Stimulated activated CD4-positive, alpha-beta T cell treated with anti-CD3 and anti-CD28 coated beads, TNF-alpha, amount 100 ng/mL, for 1 hour (primary cell): ENCODE measurements at places on chromosomes 16 and 17.

GRCh38 chr16:24701521-24701951 lies 27.9 kb upstream of the TNRC6A start:
- DNase-seq: no peak

- peak; percentile 72 for DNase-seq
Measured at GRCh38 chr17:27760069-27760885, 40.1 kb downstream of the NOS2 start.

GRCh38 chr16:78889346-78889745 lies 711.2 kb downstream of the MAF start:
- no peak for DNase-seq

DNA sequence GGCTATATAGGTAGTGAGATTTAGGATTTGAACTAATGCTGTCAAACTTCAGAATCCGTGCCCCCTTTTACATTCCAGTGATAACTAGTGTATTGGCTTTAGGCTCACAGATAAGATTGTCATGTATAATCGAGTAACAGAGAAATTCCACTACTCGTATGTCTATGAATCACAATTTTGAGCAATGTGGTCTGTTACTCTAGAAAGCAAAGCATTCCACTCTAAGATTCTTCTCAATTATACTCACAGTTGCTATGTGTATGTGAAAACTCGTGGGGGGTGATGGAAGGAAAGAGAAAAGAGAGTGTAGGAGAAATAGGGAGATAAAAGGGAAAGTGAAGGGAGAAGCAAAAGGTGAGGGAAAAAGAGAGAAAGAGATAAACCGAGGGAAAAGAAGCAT lies 1175.1 kb upstream of the GOT2 start:
- DNase-seq: no peak

DNA sequence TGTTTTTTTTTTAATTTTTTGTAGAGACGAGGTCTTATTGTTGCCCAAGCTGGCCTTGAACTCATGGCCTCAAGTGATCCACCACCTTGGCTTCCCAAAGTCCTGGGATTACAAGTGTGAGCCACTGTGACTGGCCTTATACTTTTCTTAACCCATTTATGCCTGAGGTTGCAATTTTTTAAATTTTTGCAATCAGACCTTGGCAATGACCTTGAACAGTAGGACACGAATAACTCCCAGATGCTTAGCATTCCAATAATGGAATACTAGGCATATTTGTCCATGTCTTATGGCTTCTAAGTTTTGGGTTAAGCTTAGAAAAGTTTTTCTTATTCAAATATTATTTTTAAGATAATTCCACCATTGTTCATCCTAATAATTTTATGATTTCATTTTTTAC lies 28.3 kb upstream of the TMEM97 start:
- no peak for DNase-seq

- DNase-seq: no peak
Measured at GRCh38 chr17:76582660-76583059, 3.0 kb downstream of the ST6GALNAC2 start.

DNA sequence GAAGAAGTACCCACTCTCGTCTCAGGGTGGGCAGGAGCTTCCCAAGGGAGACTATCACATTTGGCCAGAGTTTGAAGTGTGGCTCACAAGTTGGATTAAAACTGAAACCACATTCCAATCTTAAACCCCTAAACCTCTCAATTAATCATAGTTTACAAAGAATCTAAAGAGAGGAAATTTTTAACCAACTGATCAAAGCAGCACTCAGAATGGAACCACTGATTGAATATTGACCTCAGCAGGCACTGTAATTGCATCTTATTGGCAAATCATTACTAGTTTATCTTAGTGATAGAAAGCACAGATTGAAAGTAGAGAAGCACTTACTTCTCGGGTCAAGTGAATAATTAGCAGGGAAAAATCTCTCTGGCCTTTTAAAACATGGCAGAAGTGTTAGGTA lies 491.6 kb downstream of the TOX3 start:
- no peak for DNase-seq

DNA sequence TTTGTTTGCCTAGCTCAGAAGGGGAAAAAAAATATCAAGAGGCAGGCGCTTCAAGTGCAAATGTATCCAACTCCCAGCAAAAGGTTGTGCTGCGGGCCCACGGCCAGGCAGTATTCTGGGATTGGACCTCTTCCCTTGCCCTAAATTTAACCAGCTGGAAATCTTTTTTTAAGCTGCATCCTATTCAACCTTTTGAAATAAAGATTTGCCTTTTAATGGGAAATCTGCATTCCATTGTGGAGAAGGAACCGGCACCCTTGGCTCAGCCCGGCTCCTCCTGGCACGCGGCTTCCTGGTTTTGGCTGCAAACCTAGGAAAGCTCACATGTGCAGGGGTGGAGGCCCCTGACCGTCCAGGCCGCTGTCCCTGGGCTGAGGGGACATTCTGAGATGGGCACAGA lies 38.8 kb upstream of the ENPP7 start:
- DNase-seq: no peak

GRCh38 chr16:63690267-63690666 lies 1431.6 kb downstream of the CDH11 start:
- no peak for DNase-seq

DNA sequence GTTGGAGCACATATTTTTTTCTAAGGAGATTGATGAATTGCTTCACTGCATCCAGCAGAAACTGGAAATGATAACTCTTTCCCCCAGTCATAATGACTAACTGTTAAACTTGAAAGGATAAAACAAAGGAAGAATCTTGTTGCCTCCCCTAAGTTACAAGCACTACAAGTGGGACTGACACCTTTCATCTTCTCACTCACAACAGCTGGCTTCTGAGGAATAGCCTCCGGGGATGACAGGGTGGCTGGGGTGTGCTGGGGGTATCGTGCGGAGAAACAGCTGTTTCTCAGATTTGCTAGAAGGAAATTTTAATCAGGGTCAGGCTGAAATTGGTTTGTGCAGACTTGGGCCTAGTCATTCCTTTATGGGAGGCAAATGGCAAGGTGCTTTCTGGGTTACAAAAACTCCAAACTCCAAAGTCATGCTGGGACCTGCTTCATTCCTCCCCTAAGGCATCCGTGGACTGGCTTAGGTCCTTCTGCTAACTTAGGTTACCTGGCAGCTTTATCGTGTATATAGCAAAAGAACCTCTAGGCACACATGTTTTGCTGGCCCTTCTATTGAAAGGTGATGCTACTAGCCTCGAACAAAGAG lies 557.2 kb downstream of the TOX3 start:
- DNase-seq: no peak

DNA sequence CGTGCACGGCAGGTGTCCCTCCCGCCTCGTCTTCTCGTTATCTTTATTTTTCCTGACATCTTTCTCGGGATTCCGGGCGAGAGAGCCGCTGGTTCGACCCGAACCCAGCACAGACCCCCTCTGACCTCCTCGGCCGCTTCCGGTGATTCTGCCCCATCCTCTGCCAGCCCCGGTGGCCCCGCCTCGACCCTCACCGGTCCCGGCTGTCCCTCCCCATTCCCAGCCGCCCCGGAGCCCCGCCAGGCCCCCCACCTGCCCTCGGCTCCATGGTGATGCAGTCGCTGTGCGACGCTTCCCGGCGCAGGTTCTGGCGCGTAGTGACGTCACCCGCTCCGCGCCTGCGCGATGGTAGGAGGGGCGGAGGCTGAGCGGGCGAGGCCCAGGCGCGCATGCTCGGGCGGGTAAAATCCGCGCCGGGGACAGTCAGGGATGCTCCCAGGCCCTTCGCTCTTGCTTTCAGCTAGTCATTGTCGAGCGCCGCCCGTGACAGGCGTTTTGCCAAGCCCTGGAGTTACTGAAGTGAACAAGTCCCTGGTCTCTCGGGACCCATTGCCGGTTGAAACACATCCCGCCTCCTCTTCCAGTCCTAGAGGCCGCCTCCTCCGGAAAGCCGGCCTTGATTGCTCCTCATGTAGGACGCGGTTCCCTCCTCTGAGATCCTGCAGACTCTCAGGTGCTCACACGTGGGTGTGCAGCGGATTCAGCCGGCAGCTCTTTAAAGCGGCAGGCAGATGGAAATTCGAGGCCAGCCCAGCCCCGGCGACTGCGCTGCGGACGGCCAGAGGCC lies at the start of gene MTHFSD:
TSS of gene MTHFSD (minus strand) at position 319 of the 787 bp plus-strand sequence. CDS start at position 268, 51 bp downstream.
- DNase-seq: peak; percentile 87

- DNase-seq: no peak
Measured at GRCh38 chr17:42632949-42633444, 23.5 kb downstream of the TUBG1 start.

DNA sequence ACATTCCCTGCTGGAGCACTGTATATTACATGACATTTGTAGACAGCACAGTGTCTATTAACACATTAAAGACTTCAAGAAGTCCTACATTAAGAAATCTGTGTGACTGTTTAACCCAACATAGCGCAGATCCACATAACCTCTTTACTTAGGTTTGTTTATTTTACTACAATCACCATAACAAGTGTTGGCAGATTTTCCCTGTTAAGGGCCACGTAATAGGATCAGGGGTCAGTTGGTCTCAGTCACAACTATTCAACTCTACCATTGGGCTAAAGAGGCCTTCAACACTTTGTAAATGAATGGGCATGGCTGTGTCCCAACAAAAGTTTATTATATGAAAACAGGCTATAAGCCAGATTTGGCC lies 51.3 kb upstream of the ADORA2B start:
- no peak for DNase-seq

DNA sequence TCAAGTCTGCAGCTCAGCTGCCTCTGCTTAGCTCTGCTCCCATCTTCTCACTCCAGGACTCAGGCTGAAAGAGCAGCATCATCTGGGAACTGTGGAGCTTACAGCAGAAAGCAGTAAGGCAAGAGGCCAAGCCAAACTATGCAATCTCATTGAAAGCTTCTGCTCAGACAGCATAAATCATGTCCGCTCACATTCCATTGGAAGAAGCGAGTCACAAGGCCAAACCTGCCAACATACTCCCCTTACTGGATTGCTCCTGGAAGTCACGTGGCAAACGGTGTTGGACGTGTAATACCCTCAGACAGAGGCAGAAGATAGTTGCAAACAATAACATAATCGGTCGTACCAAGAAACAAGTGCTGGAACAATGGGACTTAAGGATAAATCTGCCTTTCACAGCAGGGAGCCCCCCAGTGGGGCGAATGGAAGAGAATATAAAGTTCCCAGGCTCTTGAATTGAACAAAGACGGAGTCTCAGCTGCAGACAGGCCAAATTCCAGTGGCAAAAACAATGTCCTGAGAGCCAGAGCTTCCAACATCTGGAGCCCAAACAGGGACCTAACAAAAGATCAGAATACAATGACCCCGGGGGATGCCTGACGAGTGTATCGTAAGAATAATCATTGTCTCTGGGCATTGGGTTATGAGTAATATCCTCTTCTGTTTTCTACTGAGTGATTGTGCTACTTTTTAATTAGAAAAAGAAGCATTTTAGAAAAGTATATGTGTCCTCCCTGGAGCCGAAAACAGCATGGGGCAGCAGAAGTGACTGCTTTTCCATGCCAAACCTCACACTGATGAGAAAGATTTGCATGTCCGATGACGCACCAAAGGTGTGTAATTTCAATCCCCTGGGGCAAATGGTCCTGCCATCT lies 68.4 kb downstream of the CMC2 start:
- DNase-seq: no peak

- no peak for DNase-seq
Measured at GRCh38 chr17:72617557-72617956, 474.9 kb downstream of the SLC39A11 start.

- no peak for DNase-seq
Measured at GRCh38 chr17:718075-718474, 3.4 kb upstream of the VPS53 start.

DNA sequence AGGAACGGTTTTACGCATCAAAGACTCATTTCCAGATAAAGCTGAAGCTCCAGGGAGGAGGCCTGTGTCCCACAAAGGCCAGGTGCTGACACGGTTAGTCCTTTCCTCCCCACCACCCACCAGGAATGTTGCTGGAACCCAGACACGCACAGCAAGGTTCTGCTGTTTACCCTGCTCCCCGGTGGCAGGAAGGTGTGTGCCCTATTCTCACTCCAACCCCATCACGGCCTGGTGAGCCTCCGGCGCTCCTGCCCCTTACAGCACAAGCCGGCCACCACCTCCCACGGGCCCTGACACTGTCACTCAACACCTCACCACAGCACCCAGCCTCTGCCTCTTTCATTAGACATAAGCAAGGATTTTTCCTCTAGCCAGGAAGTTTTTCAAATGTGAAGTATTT lies 47.8 kb downstream of the ANKRD11 start:
- no peak for DNase-seq

- no peak for DNase-seq
Measured at GRCh38 chr16:14366974-14367707, 262.9 kb downstream of the PARN start.

DNA sequence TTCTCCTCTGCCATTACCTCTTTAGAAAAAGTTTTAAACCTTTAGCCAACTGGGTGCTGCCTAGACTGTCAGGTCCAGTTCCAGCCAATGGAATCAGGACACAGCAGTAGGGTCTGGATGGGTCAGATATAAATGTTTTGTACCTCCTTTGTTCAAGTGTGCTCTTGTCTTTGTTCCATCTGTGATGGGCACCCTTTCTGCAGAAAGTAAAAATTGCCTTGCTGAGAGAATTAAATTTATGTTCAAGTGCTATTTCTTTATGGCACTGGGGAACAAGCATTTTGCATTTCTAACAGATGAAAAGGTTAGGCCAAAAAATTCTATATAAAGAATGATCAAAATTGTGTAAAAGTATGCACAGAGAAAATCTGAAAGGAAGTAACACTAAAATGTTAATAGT lies 5.2 kb upstream of the HP start:
- DNase-seq: no peak

GRCh38 chr17:82241926-82242697 lies 13.3 kb downstream of the SLC16A3 start:
- DNase-seq: no peak

- DNase-seq: no peak
Measured at GRCh38 chr16:27852116-27852515, 211.4 kb downstream of the GSG1L start.

DNA sequence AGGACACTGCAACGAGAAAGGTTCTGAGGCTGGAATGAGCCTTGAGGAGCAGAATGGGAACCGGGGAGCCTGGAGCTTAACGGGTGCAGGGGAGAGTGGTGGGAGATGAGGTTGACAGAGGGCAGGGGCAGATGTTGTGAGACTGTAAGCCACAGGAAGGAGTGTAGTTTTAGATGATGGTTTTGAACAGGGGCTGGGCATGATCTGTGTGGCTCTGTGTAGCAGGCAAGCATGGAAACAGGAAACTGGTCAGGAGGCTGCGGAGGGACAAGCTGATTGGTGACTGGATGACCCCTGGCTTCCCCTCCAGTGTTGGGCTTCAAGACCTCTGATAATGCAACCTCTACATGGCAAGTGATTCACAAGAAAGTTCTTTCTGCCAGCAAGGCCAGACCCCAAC lies 1.4 kb upstream of the CNGB1 start:
- no peak for DNase-seq

DNA sequence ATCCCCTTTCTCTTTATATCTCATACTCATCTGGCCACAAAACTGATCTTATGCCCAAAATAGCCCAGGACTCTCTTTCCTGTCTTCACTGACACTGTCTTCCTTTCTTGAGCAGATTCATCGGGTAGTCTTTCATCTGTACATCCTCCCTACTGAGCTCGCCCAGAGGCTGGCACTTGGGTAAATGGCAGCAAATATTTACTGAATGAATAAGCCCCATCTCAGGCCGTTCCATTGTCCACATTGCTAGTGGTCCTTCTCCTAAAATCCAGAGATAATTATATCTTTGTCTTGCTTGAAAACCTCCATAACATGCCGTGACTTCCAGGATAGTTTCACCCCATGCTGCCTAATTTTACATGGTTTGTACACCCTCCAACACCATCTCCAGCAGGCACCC lies 158.1 kb upstream of the SDK2 start:
- DNase-seq: no peak
